ENCODE measurements at places on chromosomes 1 and 21. TPM values are rescaled to one million over a fixed set of nuclear protein-coding genes. Genes with fewer than 3 reads are reported as not detected.

Gene OR2G6
- total RNA-seq = not detected

Gene TADA1
- 14.4 TPM for total RNA-seq

Gene DNASE2B
- total RNA-seq = not detected

Gene ERICH3
- not detected for total RNA-seq

Gene INTS3
- 53.6 TPM for total RNA-seq

Gene RPE65
- not detected for total RNA-seq

Gene GRHL3
- not detected for total RNA-seq

Gene LRRC71
- not detected for total RNA-seq

DNA sequence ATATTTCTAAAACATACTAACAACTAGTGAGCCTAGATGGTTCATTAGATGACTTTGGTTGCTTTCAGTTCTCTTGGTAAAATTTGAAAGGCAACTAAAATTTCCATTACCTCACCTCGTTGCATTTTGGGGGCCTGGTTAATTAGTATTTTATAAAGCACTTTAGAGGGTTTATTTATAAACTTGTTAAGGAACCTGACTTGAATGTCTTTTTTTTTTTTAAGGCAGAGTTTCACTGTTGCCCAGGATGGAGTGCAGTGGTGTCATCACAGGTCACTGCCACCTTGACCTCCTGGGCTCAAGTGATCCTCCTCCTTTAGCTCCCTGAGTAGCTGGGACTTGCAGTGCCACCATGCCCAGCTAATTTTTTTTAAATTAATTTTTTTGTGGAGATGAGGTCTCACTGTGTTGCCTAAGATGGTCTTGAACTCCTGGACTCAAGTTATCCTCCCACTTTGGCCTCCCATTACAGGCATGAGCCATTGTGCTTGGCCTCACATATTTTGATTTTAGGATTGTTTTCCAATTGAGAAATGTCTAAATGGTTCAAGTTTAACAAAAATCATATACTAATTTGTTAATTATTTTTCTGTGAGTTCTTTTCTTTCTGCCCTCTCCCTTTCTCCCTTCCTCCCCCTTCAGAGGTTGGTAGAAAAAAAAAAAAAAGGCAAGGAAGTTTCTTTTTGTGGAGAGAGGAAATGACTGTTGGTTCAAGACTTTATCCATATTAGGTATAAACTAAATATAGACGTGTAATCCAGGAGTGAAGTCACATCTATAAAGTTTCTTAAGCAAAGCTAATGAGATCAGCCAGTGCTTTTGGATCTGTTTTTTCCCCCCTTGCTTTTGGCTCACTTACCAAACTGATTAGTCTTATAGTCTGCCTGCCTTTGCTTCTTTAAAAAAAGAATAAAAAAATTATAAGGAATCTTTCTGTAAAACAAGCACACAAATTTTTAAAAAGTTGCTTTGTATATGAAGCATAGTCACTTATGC lies 24.7 kb downstream of the CLIC4 start:
- DNase-seq = no peak
- H3K36me3 ChIP-seq = no peaks in the 10 kb centered on the region
- H3K27ac ChIP-seq = no peak overlapping the region

DNA sequence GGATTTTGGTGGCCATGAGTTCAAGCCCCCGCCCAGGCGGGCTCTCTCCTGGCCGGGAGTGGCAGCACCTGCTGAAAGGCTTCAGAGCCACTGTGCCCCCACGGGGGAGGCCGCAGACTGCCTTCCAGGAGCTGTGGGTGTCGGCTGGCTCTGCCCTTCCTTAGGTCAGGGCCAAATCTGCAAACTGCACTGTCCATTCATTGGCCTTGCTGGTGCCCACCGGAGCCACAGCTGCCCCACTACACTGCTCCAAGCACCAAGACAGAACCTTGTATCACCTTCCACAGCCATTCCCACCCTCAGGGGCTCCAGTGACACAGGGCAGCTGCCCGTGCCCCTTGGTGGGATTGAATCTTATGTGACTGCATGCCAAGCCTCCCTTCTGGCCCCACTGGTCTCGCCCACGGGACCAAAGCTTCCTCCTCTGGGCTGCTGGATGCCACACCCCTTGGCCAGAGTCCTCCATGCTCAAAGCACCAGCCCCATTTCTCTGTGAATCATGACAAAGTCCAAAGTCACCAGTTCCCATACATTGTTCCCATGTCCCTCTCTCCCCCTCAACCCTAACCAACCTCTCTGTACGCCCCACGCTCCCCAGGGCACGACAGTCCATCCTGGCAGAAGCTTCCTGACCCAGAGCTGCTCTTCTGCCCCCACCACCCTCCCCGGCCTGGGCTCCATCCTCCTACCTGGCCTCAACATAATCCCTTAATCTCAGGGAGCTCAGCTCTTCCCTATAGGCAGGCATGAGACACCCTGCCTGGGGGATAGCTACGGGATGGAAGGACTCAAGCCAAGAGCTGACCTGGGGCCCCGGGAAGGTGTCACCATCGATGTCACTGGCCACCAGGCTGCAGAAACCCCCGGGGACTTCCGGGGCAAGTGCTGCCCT lies 20.9 kb upstream of the GPR153 start:
- peaks cover 4% of the 10 kb centered on the region for H3K36me3 ChIP-seq
- no peaks in the 10 kb centered on the region for H3K27me3 ChIP-seq
- no peaks in the 10 kb centered on the region for H3K4me1 ChIP-seq
- H3K4me3 ChIP-seq = no peak overlapping the region
- no peak overlapping the region for H3K27ac ChIP-seq
- no peak for DNase-seq

- DNase-seq = no peak
- H3K27me3 ChIP-seq = no peaks in the 10 kb centered on the region
- H3K4me3 ChIP-seq = no peak overlapping the region
- H3K36me3 ChIP-seq = peaks cover 6% of the 10 kb centered on the region
- no peak overlapping the region for H3K27ac ChIP-seq
- H3K4me1 ChIP-seq = peaks cover 7% of the 10 kb centered on the region
These were observed 25.4 kb upstream of the KIAA0040 start for GRCh38 chr1:175217721-175218531.

GRCh38 chr1:85182700-85183099 lies 18.1 kb downstream of the SYDE2 start:
- H3K36me3 ChIP-seq = peaks cover 11% of the 10 kb centered on the region
- no peaks in the 10 kb centered on the region for H3K27me3 ChIP-seq
- peaks cover 12% of the 10 kb centered on the region for H3K4me1 ChIP-seq

- peaks cover 4% of the 10 kb centered on the region for H3K4me1 ChIP-seq
- H3K27me3 ChIP-seq = peaks cover 24% of the 10 kb centered on the region
- DNase-seq = no peak
- H3K27ac ChIP-seq = no peak overlapping the region
These were observed 2.5 kb downstream of the C1orf115 start for GRCh38 chr1:220692436-220693228.

DNA sequence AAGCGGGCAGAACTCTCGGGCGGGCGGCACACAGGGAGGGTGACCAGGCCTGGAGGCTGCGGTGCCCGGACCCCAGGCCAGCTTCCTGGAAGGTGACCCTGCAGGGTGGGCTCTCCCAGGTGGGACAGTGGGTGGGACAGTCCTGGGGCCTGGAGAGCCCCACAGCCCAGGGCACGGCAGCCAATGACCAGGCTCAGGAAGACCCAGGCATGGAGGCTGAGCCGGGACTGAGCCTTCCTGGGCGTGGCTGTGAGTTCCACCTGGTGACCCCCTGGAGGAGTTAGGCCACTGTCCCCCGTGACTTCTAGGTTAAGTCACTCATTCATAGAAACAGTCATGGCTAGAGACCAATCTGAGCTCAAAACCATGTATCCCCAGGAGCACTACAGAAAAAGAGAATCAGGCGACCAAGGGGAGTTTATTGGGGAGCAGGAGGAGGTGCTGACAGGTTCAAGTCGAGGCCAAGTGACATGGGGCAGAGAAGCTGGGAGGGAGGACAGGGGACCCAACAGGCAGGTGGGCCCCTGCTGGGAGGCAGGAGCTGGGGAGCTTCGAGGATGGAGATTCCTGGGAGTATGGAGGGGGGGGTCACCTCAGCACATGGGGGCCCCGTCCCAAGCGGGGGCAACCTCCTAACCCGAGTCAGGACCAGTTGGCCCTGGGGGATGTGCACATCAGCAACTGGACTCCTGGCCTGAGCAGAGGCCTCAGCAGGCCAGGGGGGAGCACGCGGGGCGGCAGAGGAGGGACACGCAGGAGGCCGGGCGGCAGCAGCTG lies 1.2 kb downstream of the KRTAP10-5 start:
- H3K4me3 ChIP-seq = no peak overlapping the region
- no peak for DNase-seq
- H3K27ac ChIP-seq = no peak overlapping the region

- no peak for DNase-seq
- no peaks in the 10 kb centered on the region for H3K36me3 ChIP-seq
- no peak overlapping the region for H3K27ac ChIP-seq
- no peak overlapping the region for H3K4me3 ChIP-seq
These were observed 176.2 kb downstream of the ADGRL4 start for GRCh38 chr1:78830321-78830720.

GRCh38 chr1:2547210-2548067 lies 8.7 kb upstream of the TNFRSF14 start:
- peaks cover 10% of the 10 kb centered on the region for H3K4me1 ChIP-seq
- H3K36me3 ChIP-seq = no peaks in the 10 kb centered on the region
- peak overlapping the region; percentile 96 for H3K27ac ChIP-seq
- no peaks in the 10 kb centered on the region for H3K27me3 ChIP-seq
- DNase-seq = peak; percentile 77

DNA sequence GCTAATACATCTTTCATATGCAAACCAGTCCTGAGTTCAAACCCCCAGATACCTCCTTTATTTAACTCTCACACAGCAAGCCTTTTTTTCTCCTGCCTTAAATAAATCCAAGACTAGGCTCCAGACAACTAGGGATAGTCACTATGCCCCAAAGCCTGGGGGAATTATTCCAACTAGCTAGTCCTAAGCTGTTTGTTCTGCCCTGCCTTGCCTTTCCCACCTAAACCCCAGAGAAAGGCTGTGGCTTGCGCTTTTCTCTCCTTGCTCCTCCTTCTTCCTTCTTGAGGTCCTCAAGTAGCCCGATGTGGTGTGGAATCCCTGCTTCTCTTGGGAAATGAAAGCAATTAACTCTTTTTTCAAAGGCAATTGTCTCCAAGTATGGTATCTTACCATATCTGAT lies 31.8 kb downstream of the C1orf87 start:
- H3K4me3 ChIP-seq = no peak overlapping the region
- H3K27me3 ChIP-seq = peaks cover 5% of the 10 kb centered on the region
- H3K4me1 ChIP-seq = no peaks in the 10 kb centered on the region
- no peaks in the 10 kb centered on the region for H3K36me3 ChIP-seq

GRCh38 chr1:66876664-66877063 lies 48.0 kb downstream of the DNAI4 start:
- H3K27me3 ChIP-seq = peaks cover 3% of the 10 kb centered on the region
- H3K36me3 ChIP-seq = no peaks in the 10 kb centered on the region
- H3K4me3 ChIP-seq = no peak overlapping the region
- H3K4me1 ChIP-seq = no peaks in the 10 kb centered on the region
- DNase-seq = no peak

- no peak for DNase-seq
- H3K4me1 ChIP-seq = peaks cover 10% of the 10 kb centered on the region
- peaks cover 18% of the 10 kb centered on the region for H3K36me3 ChIP-seq
- H3K4me3 ChIP-seq = no peak overlapping the region
These were observed 12.5 kb downstream of the MACO1 start for GRCh38 chr1:25443030-25443699.

DNA sequence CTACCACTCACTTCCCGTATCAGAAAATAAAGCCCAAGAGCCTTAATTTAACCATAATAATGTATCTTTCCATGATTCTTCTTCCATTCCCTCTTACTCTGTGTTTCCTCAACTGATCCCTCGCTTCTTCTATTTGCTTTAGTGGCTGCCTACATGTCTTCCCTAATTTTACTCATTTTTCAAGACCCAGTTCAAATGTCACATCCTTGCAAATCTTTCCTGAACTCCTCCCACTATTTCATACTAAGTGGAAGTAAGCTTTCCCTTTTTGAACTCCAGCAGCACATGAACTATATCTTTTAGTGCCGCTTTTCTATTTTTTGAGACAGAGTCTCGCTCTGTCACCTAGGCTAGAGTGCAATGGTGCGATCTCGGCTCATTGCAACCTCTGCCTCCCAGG lies 3.8 kb upstream of the NFYC start:
- H3K4me1 ChIP-seq = peaks cover 17% of the 10 kb centered on the region
- no peak for DNase-seq
- no peak overlapping the region for H3K27ac ChIP-seq
- peaks cover 38% of the 10 kb centered on the region for H3K36me3 ChIP-seq
- H3K4me3 ChIP-seq = no peak overlapping the region

- no peaks in the 10 kb centered on the region for H3K4me1 ChIP-seq
- H3K27me3 ChIP-seq = no peaks in the 10 kb centered on the region
- H3K36me3 ChIP-seq = no peaks in the 10 kb centered on the region
- no peak for DNase-seq
- H3K27ac ChIP-seq = no peak overlapping the region
These were observed 15.4 kb downstream of the AHDC1 start for GRCh38 chr1:27588256-27589232.

DNA sequence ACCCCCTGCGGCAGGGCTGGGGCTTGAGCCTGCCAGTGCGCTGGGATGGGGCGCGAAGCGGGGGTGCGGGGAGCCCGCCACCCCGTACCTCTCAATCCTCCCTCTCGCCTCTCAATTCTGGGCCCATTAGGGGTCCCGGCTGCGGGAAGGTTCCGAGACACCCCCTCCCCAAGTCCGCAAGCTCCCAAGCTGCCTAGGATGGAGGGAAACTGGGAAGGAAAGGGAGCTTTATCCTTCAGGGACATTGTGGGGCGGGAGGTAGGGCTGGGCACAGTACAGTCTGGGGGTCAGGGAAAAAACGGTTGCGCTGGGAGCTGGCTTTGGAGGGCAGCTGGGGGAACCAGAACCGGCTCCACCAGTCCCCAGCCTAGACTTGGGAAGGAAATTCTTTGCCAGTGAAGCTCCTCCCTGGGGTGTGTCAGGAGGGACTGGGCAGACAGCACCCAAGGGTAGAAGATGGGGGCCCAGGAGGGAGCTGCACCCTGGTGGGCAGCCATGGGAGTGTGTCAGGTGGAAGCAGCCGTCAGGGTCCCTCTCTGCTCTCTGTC lies 904 bp downstream of the GJB3 start:
- H3K4me3 ChIP-seq = peak overlapping the region; percentile 18
- no peak overlapping the region for H3K27ac ChIP-seq
- no peak for DNase-seq

DNA sequence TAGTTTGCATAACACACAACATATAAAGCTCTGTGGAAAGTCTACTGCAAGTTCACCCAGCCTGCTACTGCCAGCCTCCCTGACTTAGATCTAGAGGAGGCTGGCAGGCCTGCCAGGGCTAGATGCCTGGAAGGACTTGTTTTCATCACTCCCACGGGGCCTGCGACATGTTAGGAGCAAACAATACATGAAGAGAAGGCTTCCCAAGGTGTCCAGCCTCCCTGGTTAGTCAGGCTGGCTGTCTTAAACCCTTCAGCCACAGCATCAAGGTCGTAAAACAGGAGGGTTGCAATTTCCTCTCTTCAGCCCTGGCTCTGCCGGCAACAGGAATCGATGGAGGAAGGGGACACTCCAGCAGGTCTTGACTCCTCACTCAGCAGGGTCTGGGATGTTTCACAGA lies 104.5 kb downstream of the NGF start:
- H3K27ac ChIP-seq = no peak overlapping the region
- no peak for DNase-seq
- H3K4me3 ChIP-seq = no peak overlapping the region
- no peaks in the 10 kb centered on the region for H3K27me3 ChIP-seq
- no peaks in the 10 kb centered on the region for H3K4me1 ChIP-seq

Data from activated naive CD8-positive, alpha-beta T cell treated with anti-CD3 and anti-CD28 coated beads, Interleukin-2, amount 10 ng/mL, durations not matched to agents 7 days and 5 days (primary cell).